ENCODE measurements at places on chromosomes 2 and 18.

- peak; percentile 71 for DNase-seq
Observed at GRCh38 chr2:96869281-96869821, 529 bp downstream of the SEMA4C start.

DNA sequence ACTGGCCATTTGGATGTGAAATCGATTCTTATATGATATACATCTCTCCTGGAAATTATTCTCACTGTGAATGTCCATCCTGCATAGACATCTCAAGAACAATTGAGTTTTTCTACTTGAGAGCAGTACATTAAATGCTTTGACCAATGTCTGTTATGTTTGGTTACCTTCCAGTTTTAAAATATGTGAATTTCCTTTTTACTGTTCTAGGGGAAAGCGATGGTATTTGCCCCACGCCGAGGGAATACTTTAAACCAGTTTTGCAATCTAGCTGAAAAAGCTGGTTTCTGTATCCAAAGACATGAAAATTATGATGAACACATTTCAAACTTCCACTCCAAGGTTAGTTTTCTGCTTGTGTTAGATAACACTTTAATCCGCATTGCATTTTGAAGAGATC lies 175.3 kb upstream of the SIX3 start:
- no peak for DNase-seq

DNA sequence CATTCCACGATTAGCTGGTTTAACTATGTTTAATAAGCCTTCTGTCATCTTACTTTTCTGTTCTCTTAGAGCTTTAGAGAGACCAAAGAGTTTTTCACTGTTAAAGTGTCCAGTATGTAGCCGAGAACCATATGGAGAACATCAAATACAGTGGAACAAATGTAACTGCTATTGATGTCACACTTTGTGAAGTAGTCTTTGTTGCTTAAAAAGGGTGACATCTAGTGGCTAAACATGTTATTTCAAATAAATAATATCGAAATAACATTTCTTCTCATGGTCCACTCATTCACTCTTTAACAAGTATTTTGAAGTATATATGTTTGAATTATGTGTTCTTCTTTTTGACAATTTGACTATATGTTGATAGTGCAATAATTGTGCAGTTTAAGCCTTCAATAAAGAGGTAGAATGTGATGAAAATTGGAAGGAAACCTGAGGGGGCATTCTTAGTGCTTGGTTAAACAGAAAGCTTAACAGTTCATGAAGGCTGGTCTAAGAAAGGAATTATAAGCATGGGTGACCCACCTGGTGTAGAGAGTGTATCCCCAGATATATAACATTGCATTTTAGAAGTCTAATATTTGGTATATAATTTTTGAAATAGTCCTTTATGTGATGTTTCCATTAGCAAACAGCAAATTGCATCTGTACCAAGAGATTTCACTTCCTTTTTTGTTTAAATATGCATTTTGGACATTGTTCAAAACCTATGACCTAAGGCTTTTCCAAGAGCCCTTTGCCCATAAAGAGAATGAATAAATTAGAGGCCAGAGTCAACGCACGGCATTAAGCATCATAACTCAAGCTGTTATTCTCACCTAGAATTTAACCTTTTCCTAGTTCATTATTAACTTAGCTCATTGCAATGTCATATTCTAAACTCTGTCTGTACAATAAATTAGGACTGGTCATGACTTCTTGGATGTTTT lies 112.1 kb downstream of the KYNU start:
- peak; percentile 26 for DNase-seq

DNA sequence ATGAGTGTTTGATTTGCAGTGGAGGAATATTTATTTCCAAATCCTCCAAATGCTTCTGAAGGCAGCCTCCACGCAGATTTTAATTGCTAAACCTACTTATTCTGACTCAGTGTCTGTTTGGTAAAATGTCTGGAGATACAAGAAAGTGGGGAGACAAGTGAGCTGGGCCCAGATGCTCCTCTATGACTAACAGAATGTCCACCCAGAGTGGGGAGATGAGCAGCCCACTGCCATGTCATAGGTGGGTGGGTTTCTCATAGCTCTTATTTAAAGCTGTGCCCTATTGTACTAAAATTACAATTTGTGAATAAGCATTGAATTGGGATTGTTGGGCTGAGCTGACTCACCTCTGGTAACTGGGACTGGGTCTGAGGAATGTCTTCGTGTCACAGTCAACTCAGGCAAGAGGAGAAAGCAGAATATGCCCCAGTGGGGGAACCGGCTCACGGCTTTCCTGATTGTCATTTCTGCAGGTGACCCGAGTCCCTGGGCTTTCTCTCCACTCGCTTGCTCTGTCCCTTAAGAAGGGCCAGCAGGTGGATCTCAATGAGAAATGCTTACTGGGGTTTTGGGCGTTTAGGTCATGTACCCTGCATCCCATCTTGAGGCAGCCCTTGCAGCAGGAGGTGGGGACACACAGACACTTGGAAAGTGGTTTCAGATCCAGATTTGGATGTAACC lies 116.3 kb upstream of the SPRED2 start:
- DNase-seq = no peak

- DNase-seq = no peak
Observed at GRCh38 chr2:61943251-61943650, 37.8 kb downstream of the COMMD1 start.

DNA sequence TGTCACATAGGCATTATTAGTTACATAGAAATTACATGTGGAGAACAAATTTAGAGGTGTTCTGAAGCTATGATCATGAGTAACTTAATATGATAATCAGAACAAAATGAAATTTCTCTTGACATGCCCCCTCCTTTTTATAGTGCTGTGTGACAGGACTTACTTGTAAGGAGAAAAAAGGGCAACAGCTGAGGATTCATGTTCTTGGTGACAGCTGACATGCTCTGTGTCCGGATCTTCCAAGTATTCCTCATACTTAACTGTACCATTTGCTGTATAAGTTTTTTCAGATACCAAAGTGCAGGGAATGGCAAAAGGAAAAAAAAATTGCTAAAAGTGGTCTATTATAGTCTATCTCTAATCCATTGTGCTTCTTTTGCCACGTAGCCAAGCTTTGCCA lies 3.5 kb upstream of the MYL1 start:
- no peak for DNase-seq

GRCh38 chr2:61633250-61633649 lies 95.1 kb upstream of the XPO1 start:
- DNase-seq = no peak

GRCh38 chr2:40304340-40304739 lies 147.6 kb downstream of the SLC8A1 start:
- no peak for DNase-seq

DNA sequence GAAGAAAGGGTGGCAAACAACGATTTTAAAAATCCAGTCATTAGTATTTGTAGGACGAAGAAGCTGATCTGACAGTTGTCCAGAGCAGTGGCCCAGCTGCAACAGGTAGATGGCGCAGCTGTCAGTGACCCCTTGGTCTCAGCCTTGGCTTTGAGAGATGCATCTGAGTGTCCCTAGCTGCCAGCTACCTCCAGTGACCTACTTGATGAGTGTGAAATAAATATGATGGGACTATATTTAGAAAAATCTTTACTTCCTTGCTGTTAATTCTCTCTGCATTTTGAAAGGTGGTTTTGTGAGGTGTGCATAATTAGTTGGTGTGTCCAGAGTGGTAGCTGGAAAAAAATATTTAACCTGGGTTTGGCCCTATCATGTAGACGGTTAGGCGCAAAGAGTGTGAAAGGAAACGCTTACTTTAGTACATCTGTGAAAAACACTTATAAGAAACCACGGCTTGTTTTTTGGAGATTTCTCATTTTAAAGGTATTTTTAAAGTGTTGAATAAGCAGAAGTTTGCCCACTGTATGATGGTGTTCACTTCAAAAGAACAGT lies 963 bp downstream of the INPP1 start:
- DNase-seq = peak; percentile 56

GRCh38 chr2:239184968-239185903 lies 215.6 kb downstream of the HDAC4 start:
- DNase-seq = no peak

GRCh38 chr18:69686861-69687260 lies 260.8 kb downstream of the CD226 start:
- no peak for DNase-seq

DNA sequence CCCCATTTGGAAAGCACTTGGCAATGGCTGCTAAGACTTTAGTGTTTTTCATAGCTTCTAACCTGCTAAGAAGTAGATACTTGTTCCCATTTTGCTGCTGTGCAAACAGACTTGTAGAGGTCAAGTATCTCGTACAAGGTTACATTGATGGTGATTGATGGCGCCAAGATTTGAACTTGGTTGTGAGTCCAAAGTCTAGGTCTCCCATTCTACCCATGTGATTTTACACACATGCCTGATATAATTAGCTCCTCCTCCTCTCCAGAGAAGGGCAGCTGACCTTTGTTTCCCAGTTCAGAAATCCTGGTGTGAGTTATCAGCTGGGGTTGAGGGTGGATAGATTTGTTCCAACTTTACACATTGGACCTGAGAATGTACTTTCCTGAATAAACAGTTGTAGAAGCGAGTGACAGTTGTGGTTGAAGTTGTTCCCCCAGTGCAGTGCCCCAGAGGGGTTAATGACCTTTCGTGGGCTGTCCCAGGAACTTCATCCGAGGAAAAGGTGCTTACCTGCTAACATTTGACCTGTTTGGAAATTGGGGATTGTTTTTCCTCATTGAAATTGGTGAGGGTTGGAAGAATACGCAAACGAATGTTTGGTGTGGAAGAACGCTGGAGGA lies 10.4 kb downstream of the TCF7L1 start:
- DNase-seq = no peak

- no peak for DNase-seq
Observed at GRCh38 chr2:72965770-72966450, 48.6 kb downstream of the EMX1 start.

DNA sequence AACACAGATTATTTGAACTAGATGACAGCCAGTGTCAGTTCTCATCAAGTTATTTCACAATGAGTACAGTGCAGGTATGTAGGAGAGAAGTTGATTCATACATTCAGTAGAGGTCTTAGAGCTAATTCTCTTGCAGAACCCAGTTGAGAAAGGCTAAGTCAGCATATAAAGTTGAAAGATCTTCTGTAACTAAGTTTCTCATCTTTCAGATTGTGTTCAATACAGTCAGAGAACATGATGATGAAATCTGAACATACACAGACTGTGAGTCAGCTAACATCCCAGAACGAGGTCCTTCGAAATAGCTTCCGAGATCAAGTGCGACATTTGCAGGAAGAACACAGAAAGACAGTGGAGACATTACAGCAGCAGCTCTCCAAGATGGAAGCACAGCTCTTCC lies 41.9 kb upstream of the LIMS1 start:
- peak; percentile 55 for DNase-seq

DNA sequence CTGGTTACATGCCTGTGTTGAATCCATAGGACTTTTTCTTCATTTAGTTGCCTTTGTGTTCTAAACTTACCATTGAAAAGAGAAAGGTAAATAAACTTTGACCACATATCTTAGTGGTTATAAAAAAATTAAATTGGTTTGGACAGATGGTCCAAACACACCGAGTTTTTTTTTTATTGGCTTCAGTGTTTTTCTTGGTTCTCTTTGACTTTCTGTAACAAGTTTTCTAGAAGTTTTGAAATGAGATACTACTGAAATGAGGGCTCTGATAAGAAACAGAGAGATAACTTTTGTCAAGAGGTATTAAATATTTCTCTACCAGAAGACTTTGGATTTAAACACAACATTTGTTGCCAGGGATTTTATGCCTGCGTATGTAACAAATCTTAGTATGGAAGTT lies 20.7 kb downstream of the SPTBN1 start:
- DNase-seq = no peak

DNA sequence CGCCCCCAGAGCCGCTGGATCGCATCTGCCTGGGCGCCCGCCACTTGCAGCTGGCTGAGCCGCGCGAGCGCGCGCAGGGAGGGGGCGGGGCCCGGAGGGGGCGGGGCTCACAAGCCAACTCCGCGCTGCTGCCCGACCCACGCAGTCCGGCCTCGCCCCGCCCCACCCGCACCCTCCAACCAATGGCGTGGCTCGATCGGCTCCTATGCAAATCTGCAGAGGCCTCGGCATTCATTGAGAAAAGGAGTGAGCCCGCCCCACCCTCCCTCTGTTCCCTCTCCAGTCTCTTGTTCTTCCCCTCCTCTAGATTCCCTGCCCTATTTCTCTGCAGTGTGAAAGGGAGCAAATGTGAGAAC lies at the start of gene ALK:
TSS of gene ALK (minus strand) at position 27 of the 356 bp plus-strand sequence. CDS start 927 bp downstream, outside the sequence.
- DNase-seq = peak; percentile 81

GRCh38 chr2:14903709-14904374 lies 271.3 kb downstream of the LRATD1 start:
- DNase-seq = peak; percentile 20

- no peak for DNase-seq
Observed at GRCh38 chr2:175359710-175360109, 178.2 kb upstream of the ATP5MC3 start.

- DNase-seq = peak; percentile 11
Observed at GRCh38 chr2:223260681-223261080, 208.7 kb downstream of the KCNE4 start.

DNA sequence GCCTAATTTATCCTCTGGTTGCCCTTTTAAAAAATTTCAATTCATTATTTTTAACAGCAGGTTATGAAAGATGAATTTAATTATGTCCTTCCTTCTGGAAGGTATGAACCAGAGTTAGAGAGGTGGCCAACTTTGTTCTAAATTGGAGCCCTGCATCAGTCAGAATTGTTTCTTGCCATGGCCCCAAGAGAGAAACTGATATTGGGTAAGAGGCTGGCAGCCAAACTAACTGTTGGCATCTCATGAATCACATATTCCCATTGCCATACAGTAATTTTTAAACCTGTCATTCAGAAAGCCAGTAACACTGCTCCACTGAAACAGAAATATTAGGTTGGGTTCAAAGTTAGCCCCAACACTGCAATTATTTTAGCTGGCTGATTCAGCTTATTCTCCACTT lies 67.4 kb downstream of the SMAD2 start:
- no peak for DNase-seq

DNA sequence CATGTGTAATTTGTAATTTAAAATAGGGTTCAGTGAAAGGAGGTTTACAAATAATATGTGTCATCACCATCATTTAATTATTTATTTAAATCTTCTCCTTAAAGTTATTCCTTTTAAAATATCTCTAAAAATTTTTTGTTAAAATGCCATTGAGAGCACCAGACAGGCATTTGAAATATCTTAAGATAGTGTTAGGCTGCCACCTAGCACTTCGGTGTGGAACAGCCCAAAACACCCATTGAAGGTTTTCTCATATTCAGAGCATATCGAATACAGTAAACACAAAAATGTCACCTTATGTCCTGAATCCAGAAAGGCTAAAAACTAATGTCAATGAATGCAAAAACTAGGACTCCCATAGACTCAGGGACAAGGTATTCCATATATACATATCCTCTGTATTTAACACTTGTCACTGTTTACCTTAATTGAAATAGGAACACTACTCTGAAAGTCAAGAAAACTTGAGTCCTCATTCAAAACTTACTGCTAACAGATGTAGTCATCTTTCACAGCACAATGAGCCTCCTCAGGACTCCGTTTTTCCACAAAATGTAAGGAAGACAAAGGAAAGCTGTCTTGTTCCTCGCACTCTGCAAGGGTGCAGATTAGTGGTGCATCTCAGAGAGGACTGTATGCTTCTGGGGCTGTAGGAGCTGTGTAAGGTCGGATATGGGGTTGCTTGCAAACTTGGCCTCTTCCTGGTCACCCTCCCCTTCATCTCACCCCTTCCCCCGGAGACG lies 329.5 kb downstream of the PAX3 start:
- DNase-seq = peak; percentile 32
